ENCODE measurements at places on chromosomes 16 and 17. TPM values are rescaled to one million over a fixed set of nuclear protein-coding genes. Genes with fewer than 3 reads are reported as not detected.

C16orf96 gene
- 0.10 TPM for total RNA-seq

AXIN1 gene
- total RNA-seq, result 43.5 TPM

OR1F1 gene
- not detected for total RNA-seq

DNA sequence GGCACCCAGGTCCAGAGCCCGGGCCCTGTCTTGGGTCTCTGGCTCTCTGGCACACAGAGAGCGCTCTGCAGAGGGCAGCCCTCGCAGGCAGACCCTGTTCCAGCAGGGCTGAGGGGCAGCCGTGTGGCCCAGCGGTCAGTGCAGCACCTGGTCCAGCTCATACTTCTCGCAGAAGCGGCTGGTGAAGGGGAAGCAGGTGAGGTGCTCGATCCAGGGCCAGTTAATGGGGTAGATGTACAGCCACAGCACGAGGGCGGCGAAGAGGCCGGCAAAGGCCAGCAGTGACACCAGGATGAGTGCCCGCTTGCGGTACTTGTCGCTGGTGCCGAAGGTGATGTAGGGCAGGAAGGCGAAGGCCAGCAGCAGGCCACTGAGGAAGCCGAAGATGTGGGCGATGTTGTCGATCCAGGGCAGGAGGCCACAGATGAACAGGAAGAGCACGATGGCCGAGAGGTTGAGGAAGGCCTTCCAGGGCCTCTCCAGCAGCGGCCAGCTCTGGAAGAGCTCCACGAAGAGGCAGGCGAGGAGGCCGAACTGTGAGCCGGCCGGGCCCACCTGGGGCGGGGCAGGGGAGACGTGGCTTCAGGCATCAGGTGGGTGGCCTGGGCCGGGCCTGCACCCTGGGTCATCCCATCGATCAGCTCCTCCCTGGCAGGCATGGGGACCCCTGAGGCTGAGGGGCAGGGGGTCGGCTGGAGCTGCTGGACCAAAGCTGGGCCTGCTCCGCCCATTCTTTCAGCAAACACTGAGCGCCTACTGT is 4.3 kb downstream of the AANAT start:
- no peak for DNase-seq

GRCh38 chr17:76274112-76274956 is 9.2 kb downstream of the UBALD2 start:
- no peak for DNase-seq

- no peak for DNase-seq
Measured at GRCh38 chr17:60744355-60744966, 66.8 kb downstream of the BCAS3 start.

DNA sequence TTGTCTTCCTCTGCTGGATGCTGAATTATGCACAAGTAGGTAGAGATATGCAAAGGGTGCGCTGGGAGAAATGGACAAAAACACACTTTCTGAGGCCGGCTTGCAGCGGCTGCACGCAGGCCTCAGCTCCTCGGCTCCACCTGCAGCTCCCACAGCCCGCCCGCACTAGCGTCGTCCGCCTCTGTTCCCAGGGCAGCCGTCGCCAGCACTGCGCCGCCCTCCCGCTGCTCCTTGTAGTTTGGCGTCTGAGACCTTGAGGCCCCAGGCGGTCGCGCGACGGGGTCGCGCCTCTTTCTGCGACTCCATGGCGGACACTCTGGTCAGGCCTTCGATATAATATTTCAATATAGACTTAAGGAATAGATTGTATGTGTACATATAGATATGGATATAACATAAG is 24.8 kb downstream of the SLFN12 start:
- DNase-seq, result no peak

GRCh38 chr16:25161753-25162367 is 50.3 kb downstream of the LCMT1 start:
- DNase-seq, result no peak

DNA sequence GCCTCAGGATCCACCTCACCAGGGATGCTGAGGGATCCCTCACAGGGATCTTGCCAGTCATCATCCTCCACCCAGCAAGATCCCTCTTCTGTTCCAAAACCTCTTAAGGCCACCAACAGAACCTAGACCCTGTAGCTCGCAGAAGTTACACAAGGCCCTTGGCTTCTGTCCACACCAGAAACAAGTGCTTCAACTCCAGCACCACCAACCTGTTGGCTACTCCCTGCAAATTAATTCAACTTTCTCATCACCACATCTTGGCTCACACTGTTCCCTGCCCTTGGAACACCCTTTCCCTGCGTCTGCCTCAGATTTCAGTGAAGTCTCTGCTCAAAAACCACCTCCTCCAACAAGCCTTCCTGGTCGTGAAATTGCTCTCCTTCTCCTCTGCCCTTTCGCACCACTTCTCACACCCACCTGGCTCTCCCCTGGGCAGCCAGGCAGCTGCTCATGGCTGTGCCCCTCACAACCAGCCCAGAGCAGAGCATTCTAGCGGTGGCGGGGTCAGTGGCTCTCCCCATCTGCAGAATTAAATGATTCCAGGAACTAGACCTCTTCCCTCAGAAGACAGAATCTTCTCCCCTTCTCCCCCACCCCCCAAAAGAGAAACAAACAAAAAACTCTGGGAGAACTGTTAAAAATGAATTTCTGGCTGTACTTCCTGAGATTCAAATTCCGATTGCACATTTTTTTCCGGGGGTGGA is 1.8 kb downstream of the PLLP start:
- DNase-seq, result no peak

GRCh38 chr17:56973520-56973919 is 4.4 kb upstream of the SCPEP1 start:
- no peak for DNase-seq

GRCh38 chr16:58999762-59000161 is 265.6 kb upstream of the GOT2 start:
- DNase-seq, result no peak
